ENCODE measurements at places on chromosomes 6 and 20.

GRCh38 chr6:6997263-6998193, 110.2 kb upstream of the RREB1 start:
- DNase-seq = no peak

GRCh38 chr20:38420388-38421085, 14.6 kb downstream of the SNHG17 start:
- no peak for DNase-seq

GRCh38 chr6:19999319-20000191, 162.4 kb downstream of the ID4 start:
- DNase-seq = peak; percentile 14

- DNase-seq = no peak
These were observed 44.8 kb upstream of the AFDN start for GRCh38 chr6:167781868-167782267.

DNA sequence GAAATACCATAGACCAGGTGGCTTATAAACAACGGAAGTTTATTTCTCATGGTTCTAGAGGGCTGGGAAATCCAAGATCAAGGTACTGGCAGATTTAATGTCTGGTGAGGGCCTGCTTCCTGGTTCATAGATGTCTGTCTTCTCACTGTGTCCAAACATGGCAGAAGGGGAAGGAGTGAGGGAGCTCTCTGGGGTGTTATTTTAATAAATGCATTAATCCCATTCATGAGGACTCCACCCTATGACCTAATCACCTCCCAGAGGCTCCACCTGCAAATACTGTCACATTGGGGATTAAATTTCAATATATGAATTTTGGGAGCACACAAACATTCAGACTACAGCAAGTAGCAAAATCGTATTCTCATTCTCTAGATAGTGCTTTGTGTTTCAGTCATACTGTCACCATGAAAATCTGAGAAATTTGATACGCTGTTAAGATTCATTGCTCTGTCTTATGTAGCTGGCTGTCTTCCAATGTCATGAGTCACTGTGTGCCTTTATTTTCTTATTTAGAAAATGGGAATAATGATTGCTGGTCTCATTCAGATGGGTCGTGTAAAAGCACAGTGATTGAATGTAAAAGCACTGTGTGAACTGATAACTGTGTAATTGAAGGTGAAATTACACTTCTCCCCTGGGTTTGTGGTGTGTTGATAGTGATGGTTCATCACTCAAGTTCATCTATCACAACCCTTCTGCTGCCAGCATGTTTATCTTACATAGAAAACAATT, 8.9 kb upstream of the ERVFRD-1 start:
- peak; percentile 19 for DNase-seq

DNA sequence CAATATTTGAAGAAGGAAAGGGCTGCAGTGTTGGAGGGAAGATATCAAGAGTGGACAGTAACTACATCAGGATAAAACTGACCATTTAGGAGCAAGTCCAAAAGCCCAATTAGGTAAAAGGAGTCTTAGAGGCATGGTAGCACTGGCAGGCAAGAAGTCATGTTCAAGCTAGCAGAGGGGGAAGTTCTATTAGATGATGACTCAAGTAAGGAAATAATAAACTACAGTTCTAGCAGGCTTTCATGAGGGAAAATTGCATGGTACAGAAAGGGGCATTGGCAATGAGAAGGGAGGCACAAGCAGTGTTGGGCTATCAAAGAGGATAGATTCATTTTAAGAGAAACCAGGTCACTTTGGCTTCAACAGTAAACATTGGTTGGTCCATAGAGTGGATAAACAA, 156.1 kb upstream of the PTPRK start:
- DNase-seq = no peak

- no peak for DNase-seq
These were observed 822 bp downstream of the RAB22A start for GRCh38 chr20:58310291-58310782.

DNA sequence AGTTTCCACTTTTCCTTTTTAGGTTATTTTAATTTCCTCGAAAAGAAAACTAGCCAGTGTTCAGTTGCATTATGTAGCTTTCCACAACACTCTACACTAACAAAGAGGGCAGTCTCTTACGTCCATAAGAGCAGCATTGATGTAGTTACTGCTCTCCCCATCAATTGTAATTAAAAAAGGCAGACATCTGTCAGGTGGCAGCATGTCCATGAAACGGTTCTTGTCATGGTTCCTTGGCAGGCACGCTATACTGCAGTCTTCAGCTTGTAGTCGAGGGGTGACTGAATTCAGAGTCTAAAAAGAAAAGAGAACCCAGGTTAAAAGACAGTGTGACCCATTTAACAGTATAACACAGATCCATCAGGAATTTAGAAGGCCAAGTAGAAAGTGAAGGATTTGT, 80.1 kb upstream of the THEMIS start:
- DNase-seq = no peak

- peak; percentile 52 for DNase-seq
These were observed 4.6 kb upstream of the LSM14B start for GRCh38 chr20:62117658-62118057.

- DNase-seq = no peak
These were observed 94.2 kb upstream of the FLRT3 start for GRCh38 chr20:14431568-14431967.

GRCh38 chr20:19658137-19658536, 99.9 kb upstream of the RIN2 start:
- no peak for DNase-seq

- no peak for DNase-seq
These were observed 314.8 kb upstream of the QKI start for GRCh38 chr6:163099621-163100171.

DNA sequence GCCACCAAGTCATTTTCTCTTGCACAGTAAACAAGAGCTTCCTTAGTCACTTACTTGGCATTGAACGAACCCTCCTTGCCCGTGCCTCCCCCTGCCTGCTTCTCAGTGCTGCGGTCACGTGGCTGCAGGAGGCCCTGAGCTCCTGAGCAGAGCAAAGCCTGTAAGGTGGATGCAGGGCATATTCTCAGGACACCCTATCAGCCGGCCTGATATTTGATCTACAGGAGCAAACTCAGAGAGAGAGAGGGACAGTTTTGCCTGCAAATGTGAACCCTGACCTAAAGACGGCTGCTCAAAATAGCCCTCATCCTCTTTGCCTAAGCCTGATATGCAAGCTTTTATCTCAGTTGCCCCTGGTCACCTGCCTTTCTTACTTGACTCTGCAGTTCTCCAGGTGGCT, 93.0 kb upstream of the POPDC3 start:
- no peak for DNase-seq

GRCh38 chr20:33233129-33233774, 2.5 kb upstream of the BPIFA1 start:
- no peak for DNase-seq

- no peak for DNase-seq
These were observed 40.7 kb upstream of the BTN3A2 start for GRCh38 chr6:26324295-26324727.

- DNase-seq = no peak
These were observed at the start of gene F13A1 for GRCh38 chr6:6319952-6320811. F13A1 (minus strand) TSS chr6:6320662; CDS start chr6:6318664, 1,998 bp downstream.

DNA sequence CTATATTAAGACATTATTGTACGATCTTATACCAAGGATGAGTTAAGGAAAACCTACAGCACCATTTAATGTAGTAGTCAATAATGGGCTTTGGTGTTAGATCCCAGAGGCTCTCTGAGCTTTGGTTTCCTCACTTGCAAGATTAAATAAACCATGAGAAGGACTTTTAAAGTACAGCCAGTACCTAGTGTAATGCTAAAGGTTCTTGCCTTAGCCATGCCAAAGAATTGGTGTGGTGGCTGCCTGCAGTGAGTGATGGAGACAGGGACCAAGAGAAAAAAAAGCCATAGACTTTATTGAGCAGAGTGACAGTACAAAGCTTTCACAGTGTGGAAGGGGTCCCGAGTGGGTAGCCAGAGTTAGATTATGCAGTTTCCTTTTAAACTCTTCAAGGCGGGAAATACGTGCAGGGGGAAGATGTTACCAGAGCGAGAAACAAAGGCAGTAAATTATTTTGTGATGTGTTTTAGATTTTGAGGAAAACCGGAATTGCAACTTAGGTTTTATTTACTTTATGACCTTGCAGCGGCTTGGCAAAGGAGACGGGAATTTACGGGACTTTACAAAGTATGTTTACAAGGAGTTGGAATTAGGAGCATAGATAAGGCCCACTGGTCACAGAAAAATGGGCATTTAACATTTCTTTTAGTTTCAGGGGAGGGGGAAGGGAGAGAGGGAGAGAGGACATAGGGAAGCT, 100.4 kb downstream of the MYO6 start:
- DNase-seq = no peak

GRCh38 chr20:30376767-30377658, 880.5 kb upstream of the DEFB115 start:
- DNase-seq = peak; percentile 90

DNA sequence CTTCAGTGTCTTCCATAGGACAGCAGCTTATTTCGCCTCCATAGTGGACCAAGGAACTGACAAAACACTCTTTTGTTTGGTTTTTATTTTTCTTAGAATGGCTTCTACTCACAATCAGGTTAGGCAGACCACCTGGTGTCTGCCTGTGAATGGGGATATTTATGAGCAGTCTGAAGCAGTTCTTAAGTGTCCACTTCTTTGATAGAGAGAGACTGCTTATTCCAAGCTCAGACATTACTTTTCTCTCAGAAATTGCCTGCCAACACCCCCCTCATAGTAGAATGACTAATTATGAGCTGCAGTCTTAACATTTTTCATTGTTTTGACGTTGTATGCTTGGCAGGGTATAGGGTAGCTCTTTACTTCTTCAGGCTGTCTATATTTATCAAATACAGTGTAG, 174.7 kb downstream of the ZFAND3 start:
- no peak for DNase-seq

- no peak for DNase-seq
These were observed 590.9 kb upstream of the CITED2 start for GRCh38 chr6:139965393-139965792.

DNA sequence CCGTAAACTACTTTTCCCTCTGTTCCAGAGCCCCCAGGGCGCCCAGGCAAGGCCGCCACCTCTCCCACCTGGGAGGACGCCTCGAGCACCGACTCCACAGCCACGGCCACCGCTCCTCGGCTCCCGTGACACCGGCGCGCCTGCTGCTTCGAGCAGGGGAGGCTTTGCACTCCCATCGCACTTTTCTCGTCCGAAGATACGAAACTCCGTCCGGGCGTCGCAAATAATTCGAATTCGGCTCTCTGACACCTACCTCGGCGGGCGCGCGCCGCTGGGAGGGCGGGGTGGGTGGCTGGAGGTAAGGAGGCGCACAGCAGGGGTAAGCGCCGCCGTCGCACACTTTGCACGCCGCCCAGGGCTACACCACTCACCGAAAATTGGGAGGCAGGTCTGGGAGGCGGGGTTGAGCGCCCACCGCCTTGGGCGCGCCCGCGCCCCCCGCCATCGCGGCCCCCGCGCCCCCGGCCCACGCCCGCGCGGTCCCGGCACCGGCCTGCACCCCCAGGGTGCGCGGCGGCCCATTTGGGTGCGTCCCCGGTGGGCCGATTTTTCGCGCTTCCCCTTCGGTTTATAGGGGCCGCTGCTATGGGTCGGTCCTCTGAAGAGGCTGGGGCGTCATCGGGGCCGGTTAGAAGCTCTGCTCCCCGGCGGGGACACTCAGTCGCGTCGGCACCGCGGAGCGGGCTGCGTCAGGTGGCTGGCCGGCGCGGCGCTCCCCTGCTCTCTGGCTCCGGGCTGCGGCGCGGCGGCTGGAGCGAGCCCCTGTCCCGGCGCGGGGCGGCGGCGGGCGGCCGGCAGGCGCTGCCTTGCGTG, 36.2 kb downstream of the GNAS start:
- no peak for DNase-seq

DNA sequence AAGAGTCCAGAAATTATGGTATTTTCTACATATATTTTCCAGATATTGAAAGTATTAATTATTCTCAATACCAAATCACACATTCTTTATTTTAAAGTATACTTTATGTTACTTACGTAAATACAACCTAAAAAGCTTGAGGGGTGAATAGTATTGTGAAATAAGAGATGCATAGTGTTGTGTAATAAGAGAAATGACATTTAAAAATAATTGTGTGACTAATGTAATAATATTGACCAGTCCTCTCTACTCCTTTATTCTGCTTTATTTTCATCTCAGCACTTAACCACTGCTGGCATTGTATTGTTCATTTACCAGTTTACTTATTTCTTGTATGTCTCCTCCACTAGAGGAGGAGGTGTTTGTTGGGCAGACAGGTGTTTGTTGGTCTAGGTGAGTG, 135.6 kb downstream of the EYA4 start:
- no peak for DNase-seq

DNA sequence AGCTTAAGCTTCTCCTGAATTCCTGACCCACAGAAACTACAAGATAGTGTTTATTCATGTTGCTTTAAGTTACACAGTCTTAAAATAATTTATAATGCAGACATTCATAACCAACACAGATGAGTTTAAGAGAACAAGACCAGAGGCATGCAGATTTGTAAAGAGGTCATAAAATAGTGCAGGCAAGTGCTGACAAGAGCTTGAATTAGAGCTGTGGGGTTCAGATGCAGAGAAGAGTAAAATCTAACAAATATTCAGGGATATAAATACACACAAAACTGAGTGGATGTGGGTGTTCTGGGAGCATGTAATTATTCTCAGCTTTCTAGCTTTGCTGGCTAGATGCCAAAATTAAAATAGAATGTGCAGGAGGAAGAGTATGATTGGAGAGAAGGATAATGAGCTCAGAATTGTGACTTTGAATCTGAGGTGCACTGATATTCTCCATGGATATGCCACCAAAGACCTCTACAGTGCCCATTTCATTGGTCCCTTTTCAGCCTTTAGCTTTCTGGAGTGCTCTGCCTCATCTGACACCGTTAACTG, 291.9 kb upstream of the SGK1 start:
- no peak for DNase-seq

- no peak for DNase-seq
These were observed 38.3 kb upstream of the DUSP22 start for GRCh38 chr6:254016-254415.

GRCh38 chr20:46230801-46231282, 77.5 kb downstream of the CDH22 start:
- DNase-seq = no peak

DNA sequence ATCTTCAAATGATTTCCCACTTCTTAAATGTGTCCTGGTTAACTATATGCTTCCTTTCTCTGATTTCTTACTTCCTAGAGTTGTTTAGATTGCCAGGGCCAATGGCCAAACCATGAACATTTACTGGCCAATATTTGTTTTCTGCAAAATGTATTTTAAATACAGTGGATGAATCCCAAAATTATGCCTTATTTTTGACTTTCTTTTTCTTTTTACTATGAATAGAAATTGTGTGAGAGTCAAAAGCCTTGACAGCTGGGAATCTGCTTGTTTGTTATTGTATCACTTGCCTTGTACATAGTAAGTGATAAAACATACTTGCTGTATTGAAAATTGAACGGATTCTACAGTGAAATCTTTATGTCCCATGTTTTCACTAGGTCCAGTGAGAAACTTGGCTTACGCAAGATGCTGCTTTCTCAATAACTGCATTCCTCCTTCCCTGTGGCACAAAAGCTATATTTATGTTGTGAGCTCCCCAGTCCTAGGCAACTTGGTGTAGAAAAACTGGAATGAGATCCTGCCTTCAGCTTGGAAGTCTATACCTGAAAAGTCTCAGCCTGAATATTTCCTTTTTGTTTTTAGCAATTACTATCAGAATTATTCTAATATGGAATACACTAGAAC, 295.2 kb downstream of the EPHA7 start:
- DNase-seq = no peak

- no peak for DNase-seq
These were observed 4.5 kb upstream of the ZNF831 start for GRCh38 chr20:59159091-59159490.

GRCh38 chr6:1872649-1873131, 263.0 kb downstream of the FOXC1 start:
- DNase-seq = peak; percentile 34

GRCh38 chr6:131130554-131130940, 4.7 kb upstream of the AKAP7 start:
- no peak for DNase-seq
